Muscle of leg (tissue), 16 donors: ENCODE measurements at places on chromosomes 13 and 19.

GRCh38 chr13:106384516-106384915, 150.9 kb downstream of the EFNB2 start:
- no peak for DNase-seq

DNA sequence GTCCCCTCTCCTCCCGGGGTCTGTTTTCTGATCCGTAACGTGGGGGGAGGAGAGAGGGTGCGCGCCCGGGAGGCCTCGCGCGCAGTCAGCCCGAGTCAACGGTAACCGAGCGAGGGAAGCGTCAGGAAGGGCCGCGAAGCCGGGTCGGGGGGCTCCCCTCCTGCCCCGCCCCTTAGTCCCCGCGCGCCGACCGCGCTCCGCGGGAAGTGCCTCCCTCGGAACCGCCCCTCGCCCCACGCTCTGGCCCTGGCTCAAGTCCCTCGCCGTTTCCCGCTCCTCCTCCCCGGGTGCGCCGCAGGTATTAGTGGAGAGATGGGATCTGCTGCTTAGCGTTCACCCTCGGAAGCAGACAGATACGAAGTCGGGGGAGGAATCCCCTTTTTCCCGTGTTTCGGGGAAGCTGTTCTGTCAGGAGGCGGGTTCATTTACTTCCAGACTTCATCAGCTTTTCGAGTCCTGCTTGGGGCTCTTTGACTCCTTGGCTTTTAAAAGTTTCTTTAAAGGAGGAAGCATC, 770 bp downstream of the HNRNPM start:
- DNase-seq: peak; percentile 64

GRCh38 chr13:87078947-87079795, 592.0 kb upstream of the SLITRK5 start:
- no peak for DNase-seq

DNA sequence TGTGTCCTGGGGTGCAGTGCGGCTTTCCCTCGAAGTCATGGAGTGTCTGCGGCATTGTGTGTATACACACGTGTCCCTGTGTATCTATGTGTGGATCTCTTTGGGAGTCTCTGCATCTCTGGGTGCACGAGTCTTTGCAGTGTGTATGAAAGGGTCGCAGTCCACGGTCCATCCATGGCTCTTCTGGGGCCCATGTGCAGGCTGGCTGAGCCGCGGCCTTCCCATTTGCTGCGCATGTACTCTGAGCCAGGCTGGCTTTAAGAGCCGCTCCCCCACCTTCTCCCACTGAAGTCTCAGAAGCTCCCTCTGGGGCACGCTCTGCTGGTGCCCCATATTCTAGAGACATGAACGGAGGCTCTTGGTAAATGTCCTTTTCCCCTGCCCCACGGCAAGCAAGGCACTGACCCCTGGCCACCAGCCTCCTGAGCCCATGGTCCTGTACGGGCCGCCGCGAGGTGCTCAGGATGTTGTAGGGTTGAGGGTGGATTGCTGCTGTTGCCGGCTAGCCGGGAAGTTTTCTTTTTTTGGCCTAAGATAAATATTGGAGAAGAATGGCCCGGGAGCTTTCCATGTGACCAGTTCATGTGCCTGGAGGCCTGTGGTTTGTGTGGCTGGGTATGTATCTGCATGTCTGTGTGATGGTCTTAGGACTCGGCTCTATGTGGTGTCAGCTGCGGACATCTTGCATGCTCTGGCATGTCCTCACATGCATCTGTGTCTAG, 31.9 kb downstream of the PAK4 start:
- DNase-seq: no peak

DNA sequence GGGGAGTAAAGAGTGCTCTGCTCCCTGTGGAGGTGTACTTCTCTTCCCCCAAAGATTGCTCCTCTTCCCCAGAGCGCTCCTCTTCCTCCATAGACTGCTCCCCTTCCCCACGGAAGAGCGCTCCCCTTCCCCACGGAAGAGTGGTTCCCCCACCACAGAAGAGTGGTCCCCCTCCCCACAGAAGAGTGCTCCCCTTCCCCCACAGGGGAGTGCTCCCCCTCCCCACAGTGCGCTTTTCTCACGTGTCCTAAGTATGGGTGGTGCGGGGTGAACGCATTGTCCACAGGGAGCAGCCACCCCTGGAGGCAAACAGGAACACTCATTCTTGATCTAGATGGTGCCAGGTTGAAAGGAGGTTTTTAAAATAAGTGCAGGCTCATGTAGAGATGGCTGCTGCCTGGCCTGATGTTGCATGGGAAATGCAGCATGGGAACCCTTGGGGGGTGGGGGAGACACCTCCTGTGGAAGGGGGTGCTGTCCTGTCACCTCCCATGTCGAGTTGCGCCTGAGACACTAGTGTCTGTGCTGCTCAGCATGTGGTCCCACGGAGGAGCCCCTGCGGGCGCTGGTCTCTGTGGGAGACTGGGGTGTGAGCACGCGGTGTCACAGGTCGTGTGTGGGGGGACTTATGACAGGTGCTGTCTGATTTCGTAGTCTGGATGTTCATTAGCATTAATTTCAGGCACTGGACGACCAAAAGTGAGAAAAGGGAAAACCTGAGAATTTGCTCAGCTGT, 52.2 kb downstream of the ATP11A start:
- no peak for DNase-seq

DNA sequence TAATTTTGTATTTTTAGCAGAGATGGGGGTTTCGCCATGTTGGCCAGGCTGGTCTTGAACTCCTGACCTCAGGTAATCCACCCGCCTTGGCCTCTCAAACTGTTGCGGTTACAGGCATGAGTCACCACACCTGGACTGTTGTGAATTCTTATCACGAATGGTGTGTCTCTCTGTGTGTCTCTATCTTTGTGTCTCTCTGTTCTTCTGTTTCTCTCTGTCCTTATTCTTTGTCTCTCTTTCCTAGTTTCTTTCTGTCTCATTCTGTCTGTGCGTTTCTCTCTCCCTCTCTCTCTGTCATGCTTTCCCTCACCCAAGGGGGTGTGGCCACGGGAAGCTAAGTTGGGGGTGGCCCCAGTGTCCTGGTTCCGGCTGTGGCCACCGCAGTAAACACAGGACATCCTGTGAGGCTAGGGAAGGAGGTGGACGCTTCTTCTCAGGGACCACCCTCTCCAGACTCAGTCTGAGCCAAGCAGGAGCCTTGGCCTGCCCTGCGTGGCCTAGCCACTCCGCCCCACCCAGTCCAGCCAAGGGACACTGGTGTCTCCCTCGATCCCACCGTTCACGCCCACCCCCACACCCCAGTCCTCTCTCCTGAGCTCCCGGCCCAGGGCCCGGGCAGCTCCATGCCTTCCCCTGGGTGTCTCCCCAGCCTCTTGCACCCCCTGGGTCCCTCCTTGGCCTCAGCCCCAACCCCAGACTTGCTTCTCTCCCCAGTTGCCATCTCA, 3.9 kb upstream of the PRX start:
- peak; percentile 93 for DNase-seq

DNA sequence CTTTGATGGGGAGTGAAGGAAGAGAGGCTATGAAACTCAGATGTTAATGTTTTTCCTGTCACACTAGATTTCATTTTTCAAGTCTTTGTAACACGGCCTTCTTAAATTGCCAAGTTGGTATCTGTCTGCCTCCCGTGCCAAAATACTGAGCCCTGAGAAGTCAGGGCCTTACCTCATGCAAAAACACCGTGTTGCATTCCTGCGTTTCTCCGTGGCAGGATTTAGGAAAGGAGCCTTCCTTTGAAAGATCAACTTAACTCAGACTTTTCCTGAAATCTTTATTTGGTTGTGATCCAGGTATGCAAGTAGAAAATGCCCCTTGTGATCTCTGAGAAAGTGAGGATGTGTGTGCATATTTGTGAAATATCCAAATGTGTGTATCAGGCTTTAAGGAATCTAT, 1291.0 kb upstream of the SLC10A2 start:
- DNase-seq: peak; percentile 9

DNA sequence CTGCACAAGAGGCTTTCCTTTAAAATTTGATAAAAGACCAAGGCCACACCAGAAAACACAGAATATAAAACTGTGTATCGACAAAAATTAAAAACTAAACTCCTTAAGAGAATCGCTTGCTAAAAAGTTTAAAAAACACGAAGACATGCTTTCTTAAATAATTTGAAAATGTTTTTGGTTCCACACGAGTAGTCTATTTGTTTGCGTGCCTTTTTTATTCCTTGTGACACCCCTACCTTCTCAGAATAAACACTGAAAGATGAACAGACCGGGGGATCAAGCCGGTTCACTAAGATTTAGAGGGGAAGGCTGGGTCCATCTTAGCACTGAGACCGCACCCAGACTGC, 256.4 kb upstream of the STARD13 start:
- DNase-seq: no peak

DNA sequence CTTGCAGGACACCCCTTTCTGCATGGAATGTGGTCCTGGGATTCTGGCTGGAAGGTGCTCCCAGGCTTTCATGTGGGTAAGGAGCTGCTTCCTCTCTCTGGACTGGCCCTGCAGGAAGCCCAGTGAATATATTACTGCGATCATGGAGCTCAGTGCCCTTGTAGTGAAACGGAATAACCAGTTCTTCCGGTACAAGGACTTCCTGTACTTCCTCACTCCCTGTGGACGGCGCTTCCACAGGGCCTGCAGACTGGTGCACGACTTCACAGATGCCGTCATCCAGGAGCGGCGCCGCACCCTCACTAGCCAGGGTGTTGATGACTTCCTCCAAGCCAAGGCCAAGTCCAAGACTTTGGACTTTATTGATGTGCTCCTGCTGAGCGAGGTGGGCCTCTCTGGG, 8.0 kb downstream of the CYP4F8 start:
- DNase-seq: no peak

- peak; percentile 89 for DNase-seq
Measured at GRCh38 chr19:9323557-9323918, 441 bp upstream of the ZNF559 start.

GRCh38 chr13:108407495-108407894, 138.0 kb downstream of the TNFSF13B start:
- DNase-seq: no peak

- peak; percentile 90 for DNase-seq
Measured at GRCh38 chr13:83377491-83377890, 504.8 kb downstream of the SLITRK1 start.

DNA sequence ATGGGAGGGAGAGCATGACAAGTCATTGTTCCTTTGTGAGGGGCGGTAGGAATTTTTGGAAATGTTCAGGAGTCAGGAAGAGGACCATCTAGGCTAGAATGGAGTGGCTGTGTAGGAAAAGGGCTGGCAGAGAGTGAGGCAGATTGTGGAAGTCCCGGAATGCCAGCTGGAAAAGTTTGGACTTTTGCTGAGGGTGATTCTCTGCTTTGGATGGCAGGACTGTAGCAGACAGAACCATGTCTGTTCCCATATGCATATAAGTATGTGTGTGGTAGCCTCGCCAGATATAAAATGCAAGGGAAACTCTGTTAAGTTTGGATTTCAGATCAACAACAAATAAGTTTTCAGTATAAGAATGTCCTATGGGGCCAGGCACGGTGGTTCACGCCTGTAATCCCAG, 112.1 kb downstream of the DNAJC15 start:
- no peak for DNase-seq

DNA sequence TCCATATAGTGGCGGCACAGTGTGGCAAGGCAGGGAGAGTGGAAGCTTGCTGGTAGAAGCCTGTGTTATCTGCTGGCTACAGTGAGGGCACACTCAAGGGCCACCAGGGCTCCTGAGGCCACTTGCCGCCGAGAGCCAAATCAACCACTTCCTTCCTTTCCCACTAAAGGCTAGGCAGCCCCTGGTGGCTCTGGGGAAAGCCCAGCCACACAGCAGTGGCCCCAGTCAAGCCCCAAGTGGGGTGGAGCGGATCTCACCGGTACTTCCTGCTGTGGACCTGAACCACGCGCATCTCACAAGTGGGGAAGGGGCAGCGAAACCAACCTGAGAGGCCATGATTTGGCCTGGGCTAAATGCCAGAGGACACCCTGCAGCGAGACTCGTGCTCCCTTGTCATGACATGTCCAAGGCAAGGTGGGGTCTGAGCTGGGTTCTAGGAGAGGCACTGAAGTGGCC, 21.9 kb upstream of the SLC35E1 start:
- DNase-seq: no peak

DNA sequence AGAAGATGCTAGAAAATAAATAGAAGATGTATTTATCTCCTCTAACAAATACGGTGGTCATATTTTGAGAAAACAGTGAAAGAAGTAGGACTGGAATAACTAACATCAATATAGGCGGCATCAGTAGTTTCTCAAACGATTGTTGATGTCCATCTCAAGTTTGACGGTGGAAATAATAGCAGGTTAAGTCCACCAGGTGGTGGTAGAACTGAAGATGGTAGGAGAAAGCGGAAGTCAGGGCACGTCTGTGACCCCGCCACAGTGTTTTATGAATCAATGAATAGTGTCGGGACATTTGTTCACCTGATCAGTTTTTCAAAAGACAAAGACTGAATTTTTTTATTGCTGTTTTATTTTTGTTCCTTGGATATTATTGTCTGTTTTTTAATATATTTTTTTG, 706.4 kb upstream of the SLC10A2 start:
- no peak for DNase-seq

GRCh38 chr13:74871369-74872070, 610.4 kb downstream of the TBC1D4 start:
- peak; percentile 64 for DNase-seq

DNA sequence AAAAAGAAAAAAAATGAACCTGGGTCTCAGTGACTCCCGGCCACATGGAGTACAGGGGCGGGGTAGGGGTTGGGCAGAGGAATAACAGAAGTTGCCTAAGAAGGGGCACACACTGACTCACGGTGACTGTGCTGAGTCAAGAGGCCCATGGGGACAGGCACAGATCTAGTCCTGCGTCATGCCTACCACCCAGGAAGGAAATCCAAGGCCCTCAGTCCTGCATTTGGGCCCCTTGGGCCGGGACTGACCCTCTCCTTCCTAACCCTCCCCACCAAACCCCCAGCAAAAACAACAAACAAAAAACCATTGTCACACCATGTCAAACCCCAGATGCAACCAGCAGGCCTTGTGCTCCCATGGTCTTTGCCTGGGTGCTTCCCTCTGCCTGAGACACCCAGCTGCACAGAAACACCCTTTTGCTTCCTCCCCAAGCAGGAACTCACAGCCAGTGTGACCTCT, 9.6 kb upstream of the NOTCH3 start:
- DNase-seq: no peak

- no peak for DNase-seq
Measured at GRCh38 chr19:14467816-14468215, 7.3 kb downstream of the PTGER1 start.

- no peak for DNase-seq
Measured at GRCh38 chr19:13238891-13239534, 88.8 kb downstream of the IER2 start.

GRCh38 chr13:23753458-23753857, 135.7 kb downstream of the MIPEP start:
- DNase-seq: peak; percentile 76

DNA sequence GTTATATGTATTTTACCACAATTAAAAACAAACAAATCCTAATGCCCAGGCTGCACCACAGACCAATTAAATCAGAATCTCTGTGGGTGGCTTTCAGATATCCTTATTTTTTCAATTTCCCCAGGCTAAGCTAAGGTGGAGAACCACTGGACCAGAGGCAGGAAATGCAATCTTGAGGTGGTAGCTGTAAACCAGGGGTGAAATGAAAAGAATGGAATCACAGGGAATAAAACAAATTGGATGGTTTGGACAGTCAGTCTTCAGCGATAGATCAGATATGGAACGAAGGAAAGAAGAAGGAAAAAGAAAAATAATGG, 215.4 kb downstream of the KCNRG start:
- no peak for DNase-seq

GRCh38 chr19:51830274-51830673, 35.3 kb downstream of the FPR3 start:
- DNase-seq: peak; percentile 57
